Epithelial cell of esophagus (primary cell): ENCODE measurements at places on chromosomes 3 and 15.

- peak; percentile 99 for DNase-seq
These were observed 11.3 kb upstream of the C3orf52 start for GRCh38 chr3:112074616-112075497.

- DNase-seq, result no peak
These were observed 21.4 kb downstream of the IL20RB start for GRCh38 chr3:136979204-136979603.

DNA sequence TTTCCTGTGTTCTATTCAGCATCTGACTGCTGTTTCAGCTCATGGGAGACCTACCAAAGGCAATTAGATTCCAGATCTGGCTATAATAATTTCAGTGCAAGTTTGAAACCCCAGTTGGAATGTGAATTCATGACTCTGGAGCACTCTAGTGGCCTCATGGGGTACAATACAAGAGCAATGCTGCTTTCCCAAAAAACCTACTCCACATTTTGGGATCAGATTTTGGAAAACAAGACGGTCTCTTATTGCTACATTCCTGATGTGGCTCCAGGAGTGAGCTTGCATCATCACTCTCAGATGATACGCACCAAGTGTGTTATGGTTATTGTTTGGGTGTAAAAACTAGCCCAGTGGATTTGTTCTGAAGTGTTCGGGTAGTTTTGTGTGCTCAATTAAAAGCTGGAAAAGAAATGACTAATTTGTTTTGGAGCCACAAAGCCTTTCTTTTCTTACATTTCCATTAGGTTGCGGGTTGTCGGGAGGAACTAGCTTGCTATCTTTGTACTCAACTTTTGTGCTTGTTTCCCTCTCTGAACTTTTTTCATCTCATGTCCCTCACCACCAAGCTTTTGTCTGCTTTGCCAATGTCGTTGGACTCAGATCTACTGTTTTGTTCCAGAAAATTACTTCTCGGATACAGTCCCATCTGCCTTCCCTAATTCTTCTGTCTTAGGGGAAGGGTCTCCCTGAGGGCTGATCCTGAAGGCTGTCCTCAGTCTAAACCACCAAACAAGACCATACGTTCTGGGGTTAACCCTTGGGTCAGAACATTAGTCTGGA lies 272.1 kb downstream of the BBX start:
- DNase-seq, result no peak

DNA sequence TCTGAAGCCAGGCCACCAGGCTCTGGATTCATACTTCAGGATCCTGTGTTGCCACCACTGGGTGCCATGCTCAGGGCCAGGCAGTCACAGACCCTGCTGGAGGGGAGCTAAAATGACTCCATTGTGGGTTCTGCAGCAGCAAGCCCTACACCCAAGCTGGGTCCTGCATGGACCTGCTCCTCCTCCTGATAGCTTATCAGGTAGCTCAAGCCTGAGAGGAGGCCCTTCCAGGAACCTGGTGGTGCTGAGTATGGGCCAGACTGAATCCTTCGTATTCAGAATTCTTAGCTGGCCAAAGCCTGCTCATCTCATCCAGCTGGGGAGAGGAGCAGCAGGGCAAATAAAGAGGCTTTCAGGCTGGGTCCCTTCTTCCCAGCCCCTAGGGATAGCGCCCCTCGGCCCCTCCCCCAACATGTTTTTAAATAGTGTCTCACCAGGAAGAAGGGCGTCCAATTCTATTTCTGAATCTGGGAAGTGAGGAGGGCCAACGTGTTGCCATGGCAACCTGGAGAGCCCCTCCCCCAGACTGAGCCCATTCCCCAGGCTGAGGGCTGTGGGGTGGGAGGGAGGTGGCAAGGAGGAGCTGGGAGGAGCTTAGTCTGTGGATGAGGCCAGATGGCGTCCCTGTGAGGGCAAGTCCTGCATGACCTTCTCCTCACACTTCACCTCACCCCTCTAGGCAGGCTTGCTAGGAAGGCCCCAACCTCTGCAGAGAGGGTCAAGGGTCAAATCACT lies 11.0 kb upstream of the CAMKV start:
- no peak for DNase-seq

DNA sequence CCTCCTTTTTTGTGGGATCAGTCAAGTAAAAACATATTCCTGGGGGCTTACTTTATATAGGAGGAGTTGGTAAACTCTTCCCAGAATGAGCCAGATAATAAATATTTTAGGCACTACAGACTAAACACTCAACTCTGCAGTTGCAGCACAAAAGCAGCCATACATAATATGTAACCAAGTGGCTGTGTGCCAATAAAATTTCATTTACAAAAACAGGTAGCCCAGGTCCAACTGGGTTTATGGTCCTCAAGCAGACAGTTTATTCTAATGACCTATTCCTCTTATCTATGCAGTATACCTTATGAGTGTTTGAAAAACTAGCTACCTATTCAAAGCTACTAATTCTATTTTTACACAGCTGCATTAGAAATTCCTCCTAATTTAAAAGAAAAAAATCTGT lies 61.8 kb downstream of the FAIM start:
- DNase-seq, result peak; percentile 36
